ENCODE measurements at places on chromosomes 13 and 19.

DNA sequence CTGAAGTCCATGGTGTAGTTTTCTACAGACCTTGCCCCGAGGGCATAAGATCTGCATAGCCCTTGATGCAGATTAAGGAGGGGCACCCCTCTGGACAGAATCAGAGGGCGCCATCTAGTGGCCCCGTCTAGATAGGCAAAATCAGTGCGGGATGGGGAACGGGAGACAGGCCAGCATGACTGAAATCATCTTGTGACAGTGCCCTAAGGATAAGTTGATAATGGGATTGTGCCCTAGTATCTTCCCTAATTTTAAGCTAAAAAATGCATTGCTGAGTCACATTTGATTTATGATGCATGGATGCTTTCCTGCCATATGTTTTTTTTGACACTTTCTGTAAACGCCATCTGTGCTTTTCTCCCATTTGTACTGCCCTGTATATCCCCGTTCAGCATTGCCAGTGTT, 19.0 kb upstream of the GPI start:
- H3K27me3 ChIP-seq, result no peaks in the 10 kb centered on the region
- no peaks in the 10 kb centered on the region for H3K4me1 ChIP-seq
- H3K36me3 ChIP-seq, result peaks cover 78% of the 10 kb centered on the region
- H3K27ac ChIP-seq, result no peak overlapping the region
- no peak overlapping the region for H3K4me3 ChIP-seq
- DNase-seq, result peak; percentile 63

- no peak overlapping the region for H3K27ac ChIP-seq
- no peak for DNase-seq
- no peaks in the 10 kb centered on the region for H3K36me3 ChIP-seq
- no peaks in the 10 kb centered on the region for H3K4me1 ChIP-seq
Measured at GRCh38 chr19:10279737-10280442, 6.9 kb upstream of the ICAM4 start.

GRCh38 chr13:31043957-31044356, 111.5 kb downstream of the TEX26 start:
- no peaks in the 10 kb centered on the region for H3K27me3 ChIP-seq
- peaks cover 11% of the 10 kb centered on the region for H3K4me1 ChIP-seq
- no peak for DNase-seq
- no peak overlapping the region for H3K4me3 ChIP-seq

- DNase-seq, result no peak
- H3K27ac ChIP-seq, result no peak overlapping the region
- no peaks in the 10 kb centered on the region for H3K27me3 ChIP-seq
- H3K4me3 ChIP-seq, result no peak overlapping the region
Measured at GRCh38 chr13:81745391-81745790, 1404.5 kb upstream of the SPRY2 start.

GRCh38 chr19:45451131-45451849, 16.5 kb upstream of the FOSB start:
- H3K27ac ChIP-seq, result peak overlapping the region; percentile 38
- DNase-seq, result peak; percentile 29
- no peaks in the 10 kb centered on the region for H3K27me3 ChIP-seq
- H3K36me3 ChIP-seq, result no peaks in the 10 kb centered on the region
